CD4-positive, alpha-beta T cell treated with Interleukin-17A for 1 hour (primary cell): ENCODE measurements at places on chromosomes 4 and X.
A peak's percentile ranks its signal among the peaks of the same experiment; 100 is the strongest.

DNA sequence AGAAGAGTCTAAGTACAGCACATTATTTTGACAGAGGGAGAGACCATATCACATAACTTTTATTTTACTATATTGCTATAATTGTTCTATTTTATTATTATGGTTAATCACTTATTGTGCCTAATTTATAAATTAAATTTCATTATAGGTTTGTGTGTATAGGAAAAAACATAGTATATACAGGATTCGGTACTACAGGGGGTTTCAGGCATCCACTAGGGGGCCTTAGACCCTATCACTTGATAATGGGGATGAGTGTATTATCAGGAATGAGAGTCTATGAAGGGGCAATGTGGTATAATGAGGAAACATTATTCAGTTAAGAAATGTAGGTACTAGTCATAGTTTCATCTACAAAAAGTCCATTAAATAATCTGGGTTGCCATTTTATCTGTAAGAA lies 833.1 kb downstream of the C4orf33 start:
- DNase-seq, result no peak

DNA sequence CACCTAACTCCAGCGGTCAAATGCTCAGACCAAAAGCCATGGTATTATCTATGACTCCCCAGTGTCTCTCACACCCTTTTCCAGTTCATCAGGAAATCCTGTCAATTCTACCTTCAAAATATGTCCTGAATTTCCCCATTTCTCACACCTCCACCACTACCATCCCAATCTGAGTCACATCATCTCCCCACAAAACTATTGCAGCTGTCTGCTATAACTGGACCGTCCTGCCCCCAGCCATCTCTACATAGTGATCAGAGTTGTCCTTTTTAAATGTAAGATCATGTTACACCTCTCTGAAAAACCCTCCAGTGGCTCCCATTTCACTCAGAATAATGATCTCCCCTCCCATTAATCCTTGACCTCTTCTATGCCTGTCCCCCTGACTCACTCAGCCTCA lies 6.8 kb upstream of the ODAPH start:
- no peak for DNase-seq

DNA sequence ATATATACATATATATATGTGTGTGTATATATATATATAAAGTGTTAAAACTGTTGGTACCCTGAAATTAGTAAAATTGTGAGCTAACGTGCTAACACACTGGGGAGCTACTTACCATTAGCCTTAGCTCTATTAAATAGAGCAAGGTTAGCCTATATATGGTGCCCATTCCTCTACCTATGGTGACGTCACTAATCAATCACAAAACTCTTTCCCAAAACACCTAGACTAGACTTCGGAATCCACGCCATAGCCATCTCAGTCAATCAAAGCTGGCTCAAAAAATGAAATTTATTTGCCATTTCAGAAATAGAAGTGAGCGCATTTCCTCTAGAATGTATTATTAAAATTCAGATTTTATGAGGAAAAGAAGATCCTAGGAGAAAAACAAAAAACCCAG lies 229.0 kb upstream of the TENM3 start:
- no peak for DNase-seq

DNA sequence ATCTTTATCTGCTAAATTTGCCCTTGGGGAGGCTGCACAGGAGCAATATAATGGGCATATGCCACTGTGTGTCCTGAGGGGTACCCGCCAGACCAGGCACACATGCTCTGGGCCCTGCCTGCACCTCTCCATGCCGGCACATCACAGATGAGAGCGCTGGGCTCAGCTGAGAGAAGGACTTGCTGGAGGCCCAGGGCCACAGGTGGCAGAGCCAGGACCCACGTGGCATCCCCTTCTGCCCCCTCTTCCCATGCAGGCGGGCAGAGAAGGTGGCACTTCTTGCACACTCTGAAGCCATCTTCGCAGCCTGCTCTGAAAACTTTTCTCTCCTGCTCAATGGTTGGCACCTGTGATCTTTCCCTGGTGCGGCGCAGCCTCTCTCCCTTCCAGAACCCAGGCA lies 20.1 kb downstream of the CPZ start:
- DNase-seq, result no peak

- DNase-seq, result no peak
Measured at GRCh38 chrX:53616946-53617345, 69.6 kb downstream of the HUWE1 start.

DNA sequence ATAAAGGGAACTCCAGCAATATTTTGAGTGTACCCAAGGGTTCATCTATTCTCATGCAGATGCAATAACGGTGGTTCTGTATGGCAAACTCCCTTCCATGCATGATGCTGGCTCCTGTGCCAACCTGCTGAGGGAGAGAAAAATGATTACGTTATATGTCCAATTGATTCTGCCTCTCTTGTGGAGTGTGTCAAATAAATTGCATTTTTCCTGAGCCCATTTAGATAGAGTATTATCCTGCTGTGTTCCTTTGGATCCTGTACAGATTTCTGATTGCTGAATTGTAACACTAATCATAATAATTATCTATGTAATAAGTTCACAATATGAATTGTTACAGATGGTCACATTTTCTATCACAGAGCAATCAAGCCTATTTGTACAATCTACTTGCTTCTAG lies 821.7 kb downstream of the C4orf33 start:
- no peak for DNase-seq

GRCh38 chr4:37821953-37822605 lies 4.4 kb upstream of the PGM2 start:
- DNase-seq, result no peak

GRCh38 chrX:128884430-128884829 lies 638.9 kb downstream of the SMARCA1 start:
- DNase-seq, result no peak

DNA sequence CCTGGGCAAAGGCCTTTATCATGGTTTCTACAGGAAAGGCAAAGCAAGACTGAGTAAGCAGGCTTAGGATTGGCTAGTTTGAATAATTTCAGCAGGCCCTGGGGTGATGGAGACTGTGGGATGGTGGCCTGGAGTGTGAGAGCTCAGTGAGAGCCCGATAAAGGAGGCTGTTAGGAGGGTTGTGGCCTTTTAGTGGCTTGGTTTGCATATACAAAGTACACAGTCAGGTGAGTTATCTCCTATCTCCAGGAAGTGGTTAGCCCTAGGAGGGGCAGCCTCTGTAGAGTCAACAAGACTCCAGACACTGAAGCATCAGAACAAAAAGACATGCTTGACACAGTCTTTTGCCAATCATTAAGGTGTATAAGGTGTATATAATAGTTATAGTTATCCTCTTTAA lies 157.2 kb downstream of the CFAP299 start:
- peak; percentile 81 for DNase-seq

- no peak for DNase-seq
Measured at GRCh38 chr4:96228463-96228862, 388.6 kb downstream of the PDHA2 start.

GRCh38 chrX:1453951-1454785 lies 1.5 kb upstream of the ASMTL start:
- peak; percentile 89 for DNase-seq

GRCh38 chr4:3716631-3717235 lies 49.5 kb upstream of the ADRA2C start:
- no peak for DNase-seq

- DNase-seq, result peak; percentile 14
Measured at GRCh38 chrX:72620550-72621145, 48.0 kb upstream of the HDAC8 start.

GRCh38 chr4:102764901-102765300 lies 4.1 kb upstream of the MANBA start:
- no peak for DNase-seq

DNA sequence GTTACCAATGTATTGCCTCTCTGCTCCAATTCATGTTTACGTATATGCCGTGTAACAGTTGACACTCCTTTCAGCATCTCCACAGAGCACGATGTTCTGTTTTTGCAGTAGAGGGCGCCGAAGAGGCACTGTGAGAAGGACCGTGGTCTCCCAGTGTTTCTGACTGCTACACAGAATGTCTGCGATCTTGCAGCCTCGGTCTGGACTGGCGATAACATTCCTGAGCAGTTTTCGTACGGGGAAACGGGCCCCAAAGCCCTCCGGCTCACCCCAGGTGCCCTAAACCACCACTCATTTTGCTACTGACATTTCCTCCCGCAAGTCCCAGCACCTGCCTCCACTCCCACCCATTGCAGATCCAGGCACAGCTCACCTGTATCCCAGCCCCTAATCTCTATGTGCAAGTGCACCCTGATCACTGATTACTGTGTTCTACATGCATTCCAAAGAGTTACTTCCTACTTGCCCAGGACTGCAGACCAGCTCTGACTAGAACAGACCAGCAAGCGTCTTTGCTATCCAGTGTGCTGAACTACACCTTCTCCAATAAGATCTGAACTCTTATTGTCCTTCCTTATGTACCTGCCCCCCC lies 12.4 kb upstream of the NFXL1 start:
- DNase-seq, result peak; percentile 60

DNA sequence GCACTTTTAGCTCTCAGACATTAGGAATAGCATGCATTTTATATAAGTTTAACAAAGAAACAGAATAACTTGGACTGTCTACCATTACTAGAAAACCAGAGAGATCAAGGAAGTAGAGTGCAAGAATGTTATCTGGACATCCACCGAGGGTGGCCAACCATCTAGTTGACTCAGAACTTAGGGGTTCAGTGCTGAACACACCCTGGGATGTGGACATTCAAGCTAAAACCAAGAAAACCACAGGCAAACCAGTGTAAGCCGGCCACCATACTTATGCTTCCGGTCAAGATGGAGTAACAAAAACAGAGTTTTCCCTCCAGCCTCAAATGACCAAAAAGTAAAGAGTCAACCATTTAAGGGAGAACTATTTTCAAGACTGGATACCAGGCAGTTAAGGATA lies 181.4 kb upstream of the MXRA5 start:
- no peak for DNase-seq

- DNase-seq, result peak; percentile 24
Measured at GRCh38 chr4:186137196-186137794, 32.8 kb downstream of the FAM149A start.

- DNase-seq, result no peak
Measured at GRCh38 chr4:33323393-33323792, 2603.2 kb downstream of the PCDH7 start.

DNA sequence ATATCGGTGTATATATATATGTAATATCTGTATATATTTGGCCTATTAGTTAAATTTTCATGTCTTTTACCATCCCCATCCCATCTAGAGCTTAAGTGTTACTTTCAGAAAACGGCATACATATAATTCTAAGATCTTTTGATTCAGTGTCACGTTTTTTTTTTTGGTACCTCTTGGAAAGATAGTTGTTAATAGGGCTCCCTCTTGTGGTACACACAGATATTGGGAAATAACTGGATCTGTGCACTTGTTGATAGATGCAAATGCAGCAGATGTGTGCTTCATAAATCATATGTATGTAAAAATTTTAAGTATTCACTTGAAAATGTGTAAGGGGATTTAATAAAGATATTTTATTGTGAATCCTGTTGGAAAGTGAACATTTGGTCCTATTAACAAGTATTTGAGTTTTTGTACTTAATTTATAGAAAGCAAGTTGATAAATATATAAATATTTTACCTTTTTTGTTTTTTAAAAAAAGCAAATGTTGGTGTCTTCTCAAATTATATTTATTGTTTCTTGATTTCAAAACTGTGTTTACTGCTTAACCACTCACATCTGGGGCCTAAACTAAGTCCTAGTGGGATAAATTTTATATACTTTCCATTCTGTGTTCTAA lies 74.7 kb downstream of the PAQR3 start:
- peak; percentile 72 for DNase-seq

GRCh38 chr4:1328267-1329155 lies 18.5 kb upstream of the UVSSA start:
- DNase-seq, result no peak

DNA sequence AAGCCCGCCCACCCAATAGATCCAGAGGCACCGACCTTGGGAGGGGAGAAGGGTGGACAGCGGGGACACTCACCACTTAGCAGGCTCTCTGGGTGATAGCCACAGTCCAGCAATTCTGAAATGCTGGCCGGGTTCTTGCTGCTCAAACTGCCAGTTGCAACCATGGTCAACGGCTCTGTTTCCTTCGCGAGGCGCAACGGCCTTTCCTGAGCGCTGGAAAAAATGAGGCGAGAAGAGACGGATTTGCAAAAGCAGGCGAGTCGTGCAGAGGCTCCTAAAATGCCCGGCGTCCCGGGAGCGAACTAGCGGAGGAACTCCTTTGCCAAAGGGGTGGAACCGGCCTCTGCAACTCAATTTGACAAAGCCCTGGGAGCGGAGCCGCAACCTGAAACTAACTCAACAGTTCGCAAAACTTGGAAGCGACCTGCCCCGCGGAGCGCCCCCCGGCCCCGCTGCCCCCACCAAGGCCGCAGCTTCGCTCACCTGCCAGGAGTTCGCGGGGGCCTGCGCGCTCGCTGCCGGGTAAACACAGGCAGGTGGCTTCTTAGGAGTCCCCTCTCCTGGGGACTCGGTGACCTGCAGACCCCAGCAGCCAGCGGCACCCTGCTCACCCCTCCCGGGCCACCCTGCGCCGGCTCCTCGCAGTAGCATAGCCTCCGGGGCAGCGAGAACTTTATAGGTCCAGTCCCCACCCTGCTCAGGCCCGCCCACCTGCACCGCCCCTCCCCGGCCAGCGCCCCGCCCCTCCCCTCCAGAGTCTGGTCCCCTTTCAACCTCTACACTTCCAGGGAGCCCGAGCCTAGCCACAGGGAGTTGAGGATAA lies at the start of gene DDIT4L:
DDIT4L (minus strand) TSS at position 649 of the 823 bp plus-strand sequence; CDS start at position 164, 485 bp downstream.
- no peak for DNase-seq

DNA sequence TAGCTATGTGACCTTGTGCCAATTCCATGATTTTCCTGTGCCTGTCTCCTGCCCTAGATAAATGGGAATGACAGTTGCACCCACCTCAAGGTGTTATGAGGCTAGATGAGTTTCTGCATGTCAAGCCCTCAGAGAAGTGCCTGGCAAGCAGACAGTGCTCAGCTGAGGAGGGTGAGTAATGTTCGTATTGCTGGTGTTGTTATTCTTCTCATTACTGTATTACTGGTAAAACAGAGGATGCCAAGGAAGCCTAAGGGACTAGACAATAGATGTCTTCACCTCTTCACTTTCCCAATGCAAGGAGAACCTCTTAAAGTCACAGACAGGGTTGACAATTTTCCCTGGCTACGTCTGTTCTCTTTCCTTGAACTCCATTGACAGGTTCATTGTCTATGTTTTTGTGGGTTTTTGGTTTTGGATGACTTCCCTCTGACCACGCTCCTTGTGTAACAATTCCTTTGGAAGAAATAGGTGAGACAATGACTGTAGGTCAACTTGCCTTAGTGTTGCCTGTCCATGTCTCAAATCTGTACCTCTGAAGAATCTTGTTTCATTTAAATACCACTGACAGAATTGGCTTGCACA lies 19.2 kb downstream of the ETDC start:
- no peak for DNase-seq

DNA sequence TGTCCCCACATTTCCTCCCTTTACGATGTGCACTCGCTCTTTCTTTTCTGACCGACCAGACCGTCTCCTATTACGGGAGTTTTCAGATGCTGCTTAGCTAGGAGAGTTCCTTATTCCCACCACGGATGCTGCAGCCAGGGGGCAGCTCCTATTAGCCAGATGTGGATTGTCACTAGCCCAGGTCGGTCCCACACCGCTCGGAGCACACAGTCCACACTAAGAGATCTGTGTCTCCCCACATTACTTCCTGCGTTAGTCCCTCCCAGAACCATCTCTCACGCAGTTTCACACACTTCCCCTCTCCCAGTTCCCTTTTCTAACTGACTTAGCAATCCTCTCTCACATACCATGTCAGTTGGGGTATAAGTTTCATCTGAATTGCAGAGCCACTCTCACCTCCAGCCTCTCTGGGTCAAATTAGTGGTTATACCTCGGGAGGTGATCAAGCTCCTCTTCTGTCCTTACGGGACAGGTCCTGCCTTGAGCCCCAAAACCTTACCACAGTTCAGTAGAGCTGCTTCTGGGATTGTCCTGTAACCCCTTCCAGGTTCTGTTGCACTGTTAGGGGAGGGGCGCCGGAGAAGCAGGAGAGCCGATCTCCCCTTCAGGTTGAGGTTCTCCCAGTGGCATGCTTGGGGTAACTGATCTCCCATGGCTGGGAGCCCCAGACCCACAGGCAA lies 28.2 kb downstream of the SULT1E1 start:
- peak; percentile 28 for DNase-seq
